ENCODE measurements at places on chromosomes 13 and 19.
A peak's percentile ranks its signal among the peaks of the same experiment; 100 is the strongest.

- no peak for DNase-seq
- H3K4me3 ChIP-seq: no peak overlapping the region
- H3K4me1 ChIP-seq: no peaks in the 10 kb centered on the region
- no peaks in the 10 kb centered on the region for H3K36me3 ChIP-seq
- H3K27ac ChIP-seq: no peak overlapping the region
These were observed 30.3 kb upstream of the PDCD5 start for GRCh38 chr19:32550666-32551065.

GRCh38 chr19:15815306-15815705, at the start of gene OR10H1:
TSS of gene OR10H1 (minus strand) at chr19:15815664. CDS start at chr19:15808037, 7,627 bp downstream.
- no peaks in the 10 kb centered on the region for H3K27me3 ChIP-seq
- DNase-seq: no peak
- H3K36me3 ChIP-seq: no peaks in the 10 kb centered on the region
- H3K4me3 ChIP-seq: no peak within 1 kb of the TSS

GRCh38 chr13:63336549-63336948, 1920.9 kb upstream of the PCDH20 start:
- no peak overlapping the region for H3K4me3 ChIP-seq
- no peaks in the 10 kb centered on the region for H3K27me3 ChIP-seq
- peak; percentile 76 for DNase-seq
- peaks cover 28% of the 10 kb centered on the region for H3K4me1 ChIP-seq

GRCh38 chr13:36715841-36716240, 42.0 kb downstream of the SERTM1 start:
- H3K27ac ChIP-seq: no peak overlapping the region
- H3K4me1 ChIP-seq: no peaks in the 10 kb centered on the region
- no peak overlapping the region for H3K4me3 ChIP-seq
- no peaks in the 10 kb centered on the region for H3K27me3 ChIP-seq

GRCh38 chr13:67791047-67791446, 560.9 kb upstream of the PCDH9 start:
- no peaks in the 10 kb centered on the region for H3K27me3 ChIP-seq
- H3K4me1 ChIP-seq: no peaks in the 10 kb centered on the region
- DNase-seq: no peak
- H3K4me3 ChIP-seq: no peak overlapping the region
- no peak overlapping the region for H3K27ac ChIP-seq

DNA sequence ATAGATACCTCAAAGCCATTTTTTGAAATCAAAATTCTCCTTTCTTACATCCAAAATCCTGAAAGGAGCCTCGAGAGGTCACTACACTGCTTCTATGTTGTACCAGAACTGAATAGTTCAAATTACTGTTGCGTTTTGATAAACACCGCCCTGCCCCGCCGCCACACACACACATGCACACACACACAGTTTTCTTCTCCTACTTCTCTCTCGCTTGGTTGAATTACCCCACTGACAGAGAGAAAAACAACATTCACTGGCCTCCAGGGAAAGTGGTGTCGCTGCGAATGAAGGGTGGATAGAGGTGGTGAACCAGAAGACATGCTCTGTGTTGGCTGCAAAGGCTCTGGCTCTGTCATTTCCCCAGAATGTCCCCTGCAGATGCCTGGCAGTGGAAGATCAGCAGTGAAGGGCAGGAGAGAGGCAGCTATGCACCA, 183.4 kb upstream of the RFC3 start:
- no peaks in the 10 kb centered on the region for H3K36me3 ChIP-seq
- no peak overlapping the region for H3K27ac ChIP-seq
- no peaks in the 10 kb centered on the region for H3K4me1 ChIP-seq
- no peak overlapping the region for H3K4me3 ChIP-seq
- H3K27me3 ChIP-seq: no peaks in the 10 kb centered on the region
- DNase-seq: no peak
